ENCODE measurements at places on chromosomes 5 and 9. TPM values are rescaled to one million over a fixed set of nuclear protein-coding genes. Genes with fewer than 3 reads are reported as not detected.

- DNase-seq: no peak
Observed at GRCh38 chr5:178325679-178326373, 93.2 kb upstream of the PHYKPL start.

DNA sequence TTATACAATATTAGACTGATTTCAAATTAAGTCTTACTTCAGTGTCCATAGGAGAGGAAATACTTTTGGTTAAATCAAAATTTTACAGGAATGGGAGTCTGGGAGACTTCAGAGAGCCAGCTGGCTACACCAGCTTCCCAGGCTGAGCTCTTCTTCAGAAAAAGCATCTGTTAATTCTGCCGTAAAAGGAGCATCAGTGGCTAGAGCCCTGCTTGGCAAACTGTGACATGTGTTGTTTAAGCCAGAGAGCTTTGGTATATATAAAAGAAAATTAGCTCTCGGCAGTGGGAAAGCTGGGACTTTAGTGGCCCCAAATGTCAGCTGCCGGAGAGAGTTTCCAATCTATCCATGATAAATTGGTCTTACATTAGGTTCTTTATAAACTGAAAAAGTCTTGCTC lies 378.8 kb upstream of the TUSC1 start:
- no peak for DNase-seq

DNA sequence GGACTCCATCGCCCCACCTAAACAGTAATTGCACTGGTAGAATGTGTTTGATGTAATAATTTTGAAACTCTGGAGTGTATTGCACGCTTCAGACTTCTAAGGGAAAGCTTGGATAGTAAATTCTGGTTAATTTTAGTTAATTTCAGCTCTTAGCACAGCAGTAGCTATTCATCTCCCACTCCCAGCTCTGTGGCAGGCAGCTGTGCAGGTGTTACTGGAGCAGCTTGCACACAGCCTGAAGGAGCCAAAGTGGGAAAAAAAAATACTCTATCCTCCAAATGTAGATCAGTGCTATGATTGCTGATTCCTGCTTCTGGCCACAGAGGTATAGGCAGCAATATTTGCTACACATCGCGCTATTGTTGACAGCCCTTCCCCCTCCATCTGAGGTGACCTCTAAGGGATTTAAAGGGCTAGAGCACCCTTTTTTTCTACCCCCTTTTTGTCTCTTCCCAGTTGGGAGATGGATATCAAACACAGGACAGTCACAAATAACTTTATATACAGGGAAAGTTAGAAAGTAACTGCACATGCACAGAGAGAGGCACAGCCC lies 97.4 kb downstream of the KCTD16 start:
- DNase-seq: no peak

DNA sequence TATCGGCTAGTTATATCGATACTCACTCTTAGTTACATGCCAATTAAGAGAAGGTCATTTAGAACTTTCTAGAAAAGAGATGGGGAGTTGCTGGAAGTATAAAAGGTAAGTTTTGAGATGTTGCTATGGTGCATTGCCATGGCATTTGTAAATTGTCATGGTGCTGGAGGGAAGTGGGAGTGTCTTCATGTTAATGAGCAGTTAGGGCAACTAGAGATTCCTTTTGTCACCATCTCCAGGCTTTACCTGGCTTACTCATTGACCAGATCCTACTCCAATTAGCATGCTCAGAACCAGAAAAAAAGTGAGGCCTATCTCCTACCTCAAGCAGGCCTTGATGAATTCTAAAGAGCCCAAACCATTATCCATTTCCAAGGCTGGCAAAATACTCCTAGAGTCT lies 82.8 kb downstream of the PRR16 start:
- no peak for DNase-seq

GRCh38 chr5:6188976-6189375 lies 189.4 kb downstream of the MED10 start:
- no peak for DNase-seq

DNA sequence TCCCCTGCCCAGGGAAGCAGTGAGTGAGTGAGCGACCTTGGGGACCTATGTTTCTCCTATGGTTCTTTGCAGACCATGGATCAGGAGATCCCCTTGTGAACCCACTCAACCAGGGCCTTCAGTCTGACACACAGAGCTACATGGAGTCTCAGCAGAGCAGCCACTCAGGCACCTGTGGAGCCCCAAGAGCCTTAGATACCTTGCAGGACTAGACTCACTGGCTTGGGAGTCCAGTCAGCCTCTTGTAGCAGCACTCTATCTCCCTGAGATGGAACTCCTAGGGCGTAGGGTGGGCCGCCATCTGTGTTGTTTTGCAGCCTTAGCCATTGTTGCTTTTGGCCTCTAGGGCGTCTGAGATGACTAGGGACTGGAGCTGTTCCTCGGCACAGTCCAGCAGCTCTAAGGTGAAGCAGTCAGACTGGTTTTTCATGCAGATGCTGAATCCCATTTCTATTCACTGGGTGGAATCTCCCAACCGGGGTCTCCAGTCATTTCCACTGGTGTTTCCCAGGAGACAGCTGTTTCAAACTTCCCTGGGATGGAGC lies 284.6 kb upstream of the RPS23 start:
- no peak for DNase-seq

DNA sequence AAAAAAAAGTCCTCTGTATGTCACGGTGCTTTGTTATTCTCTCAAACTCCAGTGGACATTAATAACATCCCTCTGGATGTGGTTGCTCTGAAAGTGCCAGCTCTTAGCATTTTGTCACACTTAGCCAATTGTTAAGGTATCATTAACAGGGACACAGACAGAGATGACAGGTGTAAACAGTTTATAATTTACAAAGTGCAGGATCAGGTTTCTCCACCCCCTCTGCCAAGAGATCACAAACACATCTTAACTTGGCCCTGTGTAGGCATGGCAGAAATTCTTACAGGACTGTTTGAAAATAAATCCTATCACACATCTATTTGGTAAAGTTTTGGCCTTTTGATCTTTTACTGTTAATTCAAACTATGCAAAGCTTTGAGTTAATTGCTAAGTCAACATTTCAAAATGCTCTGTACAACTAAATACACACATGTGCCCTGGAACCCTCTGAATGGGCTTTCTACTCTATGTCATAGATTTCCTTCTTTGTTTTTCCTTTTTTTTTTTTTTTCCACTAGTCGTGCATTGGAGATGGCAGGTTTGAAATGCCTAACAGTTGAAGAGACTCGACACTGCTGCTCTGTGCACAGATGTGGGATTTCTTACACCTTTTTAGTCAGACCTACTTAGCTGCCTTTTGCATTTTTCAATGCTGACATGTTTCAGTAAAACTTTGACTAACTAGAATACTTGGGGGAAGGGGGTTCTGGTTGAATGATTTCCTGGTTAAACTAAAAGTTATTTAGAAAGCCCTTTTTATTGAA lies 41.7 kb downstream of the SEMA6A start:
- peak; percentile 71 for DNase-seq

DNA sequence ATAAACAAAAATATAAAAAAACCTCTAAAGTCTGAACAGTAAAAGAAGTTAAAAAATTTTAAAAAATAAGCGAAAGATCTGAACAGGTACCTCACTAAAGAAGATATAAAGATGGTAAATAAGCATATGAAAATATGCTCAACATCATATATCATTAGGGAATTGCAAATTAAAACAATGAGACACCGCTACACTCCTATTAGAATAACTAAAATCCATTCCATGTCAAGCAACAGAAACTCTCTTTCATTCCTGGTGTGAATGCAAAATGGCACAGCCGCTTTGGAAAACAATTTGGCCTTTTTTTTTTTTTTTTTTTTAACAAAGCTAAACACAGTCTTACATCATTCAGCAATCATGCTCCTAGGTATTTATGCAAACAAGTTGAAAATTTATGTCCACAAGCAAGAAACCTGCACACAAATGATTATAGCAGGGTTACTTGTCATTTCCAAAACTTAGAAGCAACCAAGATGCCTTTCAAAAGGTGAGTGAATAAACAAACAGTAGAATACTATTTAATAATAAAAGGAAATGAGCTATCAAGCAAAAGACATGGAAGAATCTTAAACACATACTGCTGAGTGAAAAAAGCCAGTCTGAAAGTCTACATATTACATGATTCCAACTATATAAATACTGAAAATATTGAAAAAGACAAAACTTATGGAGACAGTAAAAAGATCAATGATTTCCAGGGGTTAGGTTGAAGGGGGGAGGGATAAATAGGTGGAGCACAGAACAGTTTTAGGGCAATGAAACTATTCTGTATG lies 22.1 kb downstream of the ANXA1 start:
- no peak for DNase-seq

GRCh38 chr5:180598316-180598701 lies 7.0 kb upstream of the SCGB3A1 start:
- no peak for DNase-seq

- DNase-seq: no peak
Observed at GRCh38 chr9:70111641-70112236, 68.1 kb downstream of the MAMDC2 start.

DNA sequence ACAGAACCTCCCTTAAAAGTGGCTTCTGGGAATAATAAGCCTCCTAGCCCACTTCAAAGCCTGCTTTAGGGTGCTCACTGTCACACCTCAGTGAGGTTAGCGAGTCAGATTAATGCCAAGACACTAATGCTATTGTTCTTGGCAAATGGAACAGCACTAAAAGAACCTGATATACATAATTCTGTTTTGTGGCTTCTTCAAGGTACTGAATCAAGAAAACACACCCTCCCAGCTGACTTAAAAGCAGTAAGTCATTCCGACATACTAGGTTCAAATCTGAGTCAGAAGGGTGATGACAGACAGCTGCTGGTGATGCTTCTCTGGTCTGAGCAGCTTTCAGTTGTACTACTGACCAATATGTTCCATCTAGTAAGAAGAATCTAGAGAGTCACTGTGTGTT lies 121.6 kb downstream of the OXCT1 start:
- peak; percentile 59 for DNase-seq

DNA sequence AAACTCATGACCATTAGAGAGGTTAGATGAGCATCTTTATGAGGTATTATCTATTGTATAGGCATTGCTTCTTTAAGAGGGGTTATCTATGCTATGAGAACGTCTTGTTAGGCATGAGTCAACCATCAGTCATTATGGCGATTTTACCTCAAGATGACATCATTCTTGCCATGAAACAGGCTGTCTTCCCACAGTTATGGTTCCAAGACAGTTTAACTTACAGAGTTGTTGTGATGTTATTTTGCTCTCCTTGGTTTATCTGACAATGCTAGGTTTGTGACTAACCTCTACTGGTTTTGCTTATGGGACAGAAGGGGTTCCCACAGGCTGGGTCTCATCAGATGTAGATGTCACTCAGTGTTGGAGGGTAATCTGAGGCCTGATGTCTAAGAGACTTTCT lies 1864.7 kb upstream of the ACO1 start:
- no peak for DNase-seq

GRCh38 chr5:181188700-181189362 lies 16.2 kb downstream of the TRIM7 start:
- no peak for DNase-seq

- DNase-seq: no peak
Observed at GRCh38 chr5:109307951-109308350, 101.8 kb downstream of the PJA2 start.

DNA sequence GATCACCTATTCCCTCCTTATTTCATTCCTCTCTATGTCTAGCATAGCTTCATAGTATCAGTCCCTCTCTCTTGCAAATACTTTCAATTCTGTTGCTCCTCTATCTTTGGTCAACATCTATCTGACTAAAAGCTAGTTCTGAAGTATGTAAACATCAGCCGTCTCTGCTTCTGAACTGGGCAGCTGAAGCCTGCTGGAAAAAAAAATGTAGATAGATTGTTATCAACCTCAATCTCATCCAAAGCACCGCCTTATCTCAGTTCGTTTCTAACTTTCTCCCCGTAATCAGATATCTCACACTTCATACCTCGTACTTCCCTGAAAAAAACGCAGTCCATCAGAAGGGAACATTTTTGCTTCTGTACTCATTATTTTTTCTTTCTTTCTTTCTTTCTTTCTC lies 4.5 kb upstream of the SEMA6A start:
- no peak for DNase-seq

GRCh38 chr9:124770359-124771020 lies 621 bp downstream of the NR6A1 start:
- no peak for DNase-seq

GRCh38 chr5:138491284-138491648 lies 26.0 kb downstream of the EGR1 start:
- DNase-seq: no peak

GRCh38 chr9:4661165-4661564 lies 929 bp upstream of the PLPP6 start:
- DNase-seq: no peak

- no peak for DNase-seq
Observed at GRCh38 chr9:33137781-33138264, 29.3 kb downstream of the B4GALT1 start.

- no peak for DNase-seq
Observed at GRCh38 chr9:95573463-95573862, 56.7 kb upstream of the PTCH1 start.

DNA sequence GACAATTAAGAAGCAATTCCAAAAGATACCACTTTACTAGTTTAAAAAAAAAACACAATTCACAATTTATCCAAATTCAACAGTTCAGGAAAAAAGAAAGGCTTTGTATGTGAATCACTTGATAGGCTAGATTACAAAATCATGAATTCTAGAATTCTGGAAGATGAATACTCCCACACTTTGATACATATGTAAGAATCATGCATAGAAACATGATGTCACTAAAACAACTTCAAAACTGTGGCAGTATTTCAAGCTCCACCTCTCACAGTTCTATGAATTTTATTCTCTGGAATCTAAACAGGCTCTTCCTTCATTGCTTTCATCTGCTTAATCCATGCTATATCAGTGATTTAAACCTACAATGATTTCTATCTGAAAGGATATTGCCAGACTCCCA lies 51.0 kb downstream of the GNAQ start:
- DNase-seq: no peak

GRCh38 chr9:91690540-91691249 lies 259.3 kb downstream of the ROR2 start:
- DNase-seq: no peak

DNA sequence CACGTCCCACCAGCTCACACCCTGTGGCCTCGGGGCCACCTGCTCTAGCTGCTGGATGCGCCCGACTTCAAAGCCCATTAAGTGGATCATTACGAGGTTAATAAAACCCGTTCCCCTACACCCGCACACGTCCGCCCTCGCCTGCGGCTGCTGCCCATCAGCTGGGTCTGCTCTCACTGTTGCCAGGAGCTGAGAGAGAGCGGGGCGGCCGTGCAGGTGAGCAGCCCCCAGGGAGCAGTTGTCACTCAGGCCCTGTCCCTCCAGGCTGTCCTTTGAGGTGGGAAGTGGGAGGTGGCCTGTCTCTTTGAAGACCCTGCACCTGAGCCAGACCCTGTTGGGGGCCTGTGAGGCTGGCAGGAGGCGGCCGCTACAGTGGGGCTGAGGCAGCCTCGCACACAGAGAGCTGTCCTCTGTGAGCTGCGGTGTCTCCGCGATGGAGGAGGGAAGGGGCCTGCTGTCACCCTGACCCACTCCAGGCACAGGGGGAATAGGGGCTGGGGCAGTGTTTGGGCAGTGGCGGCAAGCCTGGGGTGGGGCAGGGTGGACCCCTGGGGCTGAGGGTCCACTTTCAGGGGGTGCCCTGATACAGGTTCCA lies 12.8 kb upstream of the UNC5A start:
- no peak for DNase-seq

- peak; percentile 93 for DNase-seq
Observed at GRCh38 chr9:119963798-119964372, 594.6 kb upstream of the BRINP1 start.

The C5orf52 gene
- not detected for total RNA-seq

The OBP2B gene
- total RNA-seq: not detected

The SLC9A3 gene
- total RNA-seq: 1.3 TPM

The CER1 gene
- not detected for total RNA-seq

The SLC2A8 gene
- total RNA-seq: 18.2 TPM

The DNAJC18 gene
- total RNA-seq: 4.5 TPM

The WDR38 gene
- not detected for total RNA-seq

The LCN9 gene
- not detected for total RNA-seq

The PTPRD gene
- total RNA-seq: 5.6 TPM

The SPATA6L gene
- 1.7 TPM for total RNA-seq

The NKD2 gene
- not detected for total RNA-seq

The PCAT7 gene
- total RNA-seq: not detected

Measured in epithelial cell of proximal tubule (primary cell).